H4 (cell line): ENCODE measurements at places on chromosomes 5 and 9. TPM values are rescaled to one million over a fixed set of nuclear protein-coding genes. Genes with fewer than 3 reads are reported as not detected.
A peak's percentile ranks its signal among the peaks of the same experiment; 100 is the strongest.

RPL35 gene
- total RNA-seq = 2,412 and 2,808 TPM in 2 replicates

ASTN2 gene
- total RNA-seq = 2.7 and 6.8 TPM in 2 replicates

GRCh38 chr9:124632077-124632621 lies 125.0 kb upstream of the NR5A1 start:
- DNase-seq = no peak

- DNase-seq = no peak
Observed at GRCh38 chr9:109017493-109017892, 4.2 kb upstream of the CTNNAL1 start.

DNA sequence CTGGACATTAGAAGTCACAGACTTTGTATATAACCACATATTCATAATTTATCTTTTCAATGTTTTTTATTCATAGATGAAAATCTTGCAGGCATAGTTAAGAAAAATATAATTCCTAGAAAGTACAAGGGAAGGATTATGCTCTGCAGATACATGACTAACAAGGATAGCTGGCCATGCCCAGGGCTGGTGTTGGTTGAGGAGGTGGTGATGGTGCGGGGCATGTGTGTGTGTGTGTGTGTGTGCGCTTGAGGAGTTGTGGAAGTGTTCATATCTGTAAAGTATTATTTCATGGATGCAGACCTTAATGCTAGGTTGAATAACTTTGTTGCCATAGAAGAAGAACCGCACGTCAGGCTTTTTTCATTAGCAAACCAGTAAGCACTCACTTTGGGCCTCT lies 1.3 kb downstream of the S1PR3 start:
- DNase-seq = no peak

DNA sequence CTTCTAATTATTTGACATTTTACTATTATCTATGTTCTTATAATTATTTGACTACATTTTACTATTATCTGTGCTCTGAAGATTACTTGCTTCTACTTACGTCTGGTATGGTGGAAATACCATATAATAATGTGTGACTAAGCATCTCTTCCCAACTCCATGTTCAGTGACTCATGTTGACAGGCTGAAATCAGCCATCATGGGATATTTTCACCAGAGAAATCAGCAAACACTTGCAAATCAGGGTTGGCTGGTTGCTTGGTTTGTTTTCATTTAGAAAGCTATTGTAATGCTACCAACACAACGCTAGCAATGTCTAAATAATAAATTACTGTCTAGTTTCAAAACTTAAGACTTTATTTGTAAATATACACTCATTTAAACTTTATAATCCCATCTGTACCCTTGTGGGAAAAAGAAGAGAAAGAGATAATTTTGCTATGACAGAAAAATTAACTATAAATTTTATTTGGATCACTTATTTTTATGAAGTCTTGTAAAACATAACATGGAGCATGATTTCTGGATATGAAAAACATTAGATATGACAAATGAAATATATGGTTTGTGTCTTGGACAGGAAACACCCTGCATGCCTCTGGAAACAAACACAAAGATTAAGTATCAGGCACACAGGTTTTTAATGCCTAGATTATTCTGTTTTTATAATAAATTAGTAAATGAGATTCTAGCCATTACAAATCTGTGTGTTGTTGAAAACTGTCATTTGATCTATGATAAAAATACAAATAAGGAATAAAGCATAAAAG lies 337.6 kb downstream of the BNC2 start:
- DNase-seq = peak; percentile 13

SIT1 gene
- not detected in 2 replicates for total RNA-seq

ZBTB26 gene
- total RNA-seq = 1.7 and 1.8 TPM in 2 replicates

DNA sequence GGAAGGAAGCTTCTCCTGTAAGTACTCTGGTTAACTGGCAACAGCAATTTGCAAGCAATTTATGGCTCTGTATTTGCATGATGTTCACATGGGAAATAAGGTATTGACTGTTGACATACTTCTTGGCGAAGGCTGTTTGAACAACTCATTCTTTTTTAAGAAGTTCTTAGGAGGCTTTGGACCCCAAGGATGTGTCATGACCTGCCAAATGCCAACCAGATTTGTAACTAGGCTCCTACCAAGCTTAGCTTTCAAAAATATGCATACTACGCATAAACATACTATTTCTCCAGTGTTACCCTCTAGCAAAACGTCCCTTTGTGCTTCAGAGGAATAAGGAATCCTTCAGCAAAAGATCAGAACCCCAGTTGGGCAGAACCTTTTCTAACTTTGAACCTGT lies 165.2 kb upstream of the MSX2 start:
- DNase-seq = no peak

SLC4A9 gene
- not detected in 2 replicates for total RNA-seq

DNA sequence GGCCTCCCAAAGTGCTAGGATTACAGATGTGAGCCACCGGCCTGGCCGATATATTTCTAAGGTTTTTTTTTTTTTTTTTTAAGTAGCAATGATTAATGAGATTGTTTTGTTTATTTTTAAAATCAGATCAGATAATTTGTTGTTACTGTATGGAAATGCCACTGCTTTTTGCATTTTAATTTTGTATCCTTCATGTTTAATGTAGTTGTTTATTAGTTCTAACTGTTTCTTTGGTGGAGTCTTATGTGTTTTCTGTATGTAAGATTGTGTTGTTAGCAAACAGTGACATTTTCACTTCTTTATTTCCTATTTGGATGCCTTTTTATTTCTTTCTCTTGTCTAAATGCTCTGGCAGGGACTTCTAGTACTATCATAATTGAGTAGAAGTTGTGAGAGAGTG lies 87.3 kb downstream of the DMXL1 start:
- DNase-seq = no peak

DNA sequence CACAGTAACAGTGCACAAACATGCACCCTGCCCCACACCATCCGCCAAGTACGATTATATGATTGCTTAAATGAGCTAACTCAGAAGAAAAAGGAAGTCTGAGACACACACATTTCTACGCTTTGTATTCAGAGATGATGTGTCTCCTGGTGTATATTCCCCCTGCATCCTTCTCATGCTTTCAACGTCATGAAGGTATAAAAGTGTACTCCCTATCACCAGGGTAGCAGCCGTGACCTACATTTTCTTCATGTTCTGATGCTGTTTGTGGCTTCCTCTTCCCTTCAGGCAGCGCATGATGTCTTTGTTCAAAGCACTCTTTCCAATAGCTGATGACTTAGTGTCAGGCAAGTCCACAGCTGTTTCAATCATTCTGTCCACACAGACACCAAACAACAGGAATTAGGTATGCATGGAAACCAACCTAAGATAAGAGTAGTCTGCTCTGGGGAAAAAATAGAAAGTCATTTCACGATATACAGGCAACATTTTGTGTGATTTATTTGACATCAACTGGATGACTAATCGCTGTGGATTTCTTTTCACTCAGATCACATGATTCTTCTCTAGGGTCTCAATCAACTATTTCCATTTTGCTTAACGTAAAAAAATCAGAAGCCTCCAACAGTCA lies 269.4 kb upstream of the PTGER4 start:
- DNase-seq = peak; percentile 65

DNA sequence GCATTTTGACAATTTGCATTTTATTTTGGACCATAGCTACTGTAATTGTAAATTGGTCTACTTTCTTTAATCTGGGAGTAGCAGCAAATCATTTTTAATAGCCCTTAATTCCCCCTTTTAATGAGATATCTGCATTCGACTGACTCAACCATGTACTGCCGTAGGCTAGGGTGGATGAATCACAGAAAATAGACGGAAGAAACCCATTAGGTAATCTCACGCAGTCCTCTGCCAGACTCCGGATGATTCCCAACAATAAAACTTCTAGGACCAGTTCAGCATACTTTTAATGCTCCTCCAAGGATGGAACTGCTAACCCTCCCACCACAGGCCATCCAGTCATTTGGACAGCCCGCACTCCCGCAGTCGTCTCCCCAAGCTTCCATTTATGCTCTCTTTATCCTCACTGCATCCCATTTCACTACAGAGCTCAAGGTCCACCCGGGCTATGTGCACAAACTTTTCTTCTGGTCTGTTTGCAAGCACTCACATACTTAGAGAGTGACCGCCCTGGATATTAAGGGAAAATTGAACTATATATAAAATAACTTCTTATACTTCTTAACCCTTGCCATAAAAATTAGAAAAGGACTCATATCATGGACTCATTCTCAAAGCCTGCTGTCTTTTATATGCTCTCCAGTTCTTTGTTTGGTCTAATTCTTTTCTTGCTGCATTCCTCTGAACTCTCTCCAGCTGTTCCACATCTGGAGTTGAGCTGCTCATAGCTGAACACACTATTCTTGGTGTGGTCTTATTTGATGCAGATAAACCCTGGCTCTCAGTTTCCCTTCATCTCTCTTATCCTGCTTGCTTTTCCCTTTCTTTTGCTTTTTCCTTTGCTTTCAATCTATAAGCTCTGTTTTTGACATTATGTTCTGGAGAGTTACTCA lies 326.6 kb downstream of the ARL15 start:
- peak; percentile 39 for DNase-seq

DNA sequence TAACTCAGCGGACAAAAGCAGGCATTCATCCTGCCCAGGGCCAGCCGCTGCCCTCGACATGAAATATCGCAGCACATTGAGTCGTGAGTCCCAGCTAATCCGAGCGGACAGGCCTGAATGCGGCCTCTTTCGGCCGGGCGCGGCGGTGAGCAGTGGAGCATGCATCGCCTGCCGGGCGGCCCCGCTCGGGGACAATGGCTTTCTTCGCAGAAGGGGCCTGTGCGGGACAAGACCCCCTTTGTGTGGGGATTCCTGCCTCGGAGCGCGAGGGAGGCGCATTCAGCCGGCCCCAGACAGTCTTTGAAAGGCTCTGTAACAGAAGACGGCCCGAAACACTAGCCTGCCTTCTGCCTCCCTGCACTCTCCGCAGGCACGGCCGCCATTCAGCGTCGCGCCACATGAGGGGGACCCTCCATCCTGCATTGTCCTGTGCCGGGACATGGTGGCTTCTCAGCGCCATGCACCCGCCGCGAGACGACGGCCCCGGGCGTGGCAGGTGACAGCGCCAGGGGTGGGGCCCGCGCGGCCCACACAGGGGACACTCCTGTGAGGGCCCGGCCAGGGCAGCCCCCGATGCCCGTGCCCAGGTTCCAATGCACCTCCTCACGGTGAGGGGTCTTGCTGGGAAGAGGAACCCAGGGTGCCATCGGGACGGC lies 52.0 kb downstream of the EXD3 start:
- DNase-seq = no peak

GRCh38 chr5:176553260-176554085 lies 4.3 kb downstream of the CDHR2 start:
- DNase-seq = no peak

DNA sequence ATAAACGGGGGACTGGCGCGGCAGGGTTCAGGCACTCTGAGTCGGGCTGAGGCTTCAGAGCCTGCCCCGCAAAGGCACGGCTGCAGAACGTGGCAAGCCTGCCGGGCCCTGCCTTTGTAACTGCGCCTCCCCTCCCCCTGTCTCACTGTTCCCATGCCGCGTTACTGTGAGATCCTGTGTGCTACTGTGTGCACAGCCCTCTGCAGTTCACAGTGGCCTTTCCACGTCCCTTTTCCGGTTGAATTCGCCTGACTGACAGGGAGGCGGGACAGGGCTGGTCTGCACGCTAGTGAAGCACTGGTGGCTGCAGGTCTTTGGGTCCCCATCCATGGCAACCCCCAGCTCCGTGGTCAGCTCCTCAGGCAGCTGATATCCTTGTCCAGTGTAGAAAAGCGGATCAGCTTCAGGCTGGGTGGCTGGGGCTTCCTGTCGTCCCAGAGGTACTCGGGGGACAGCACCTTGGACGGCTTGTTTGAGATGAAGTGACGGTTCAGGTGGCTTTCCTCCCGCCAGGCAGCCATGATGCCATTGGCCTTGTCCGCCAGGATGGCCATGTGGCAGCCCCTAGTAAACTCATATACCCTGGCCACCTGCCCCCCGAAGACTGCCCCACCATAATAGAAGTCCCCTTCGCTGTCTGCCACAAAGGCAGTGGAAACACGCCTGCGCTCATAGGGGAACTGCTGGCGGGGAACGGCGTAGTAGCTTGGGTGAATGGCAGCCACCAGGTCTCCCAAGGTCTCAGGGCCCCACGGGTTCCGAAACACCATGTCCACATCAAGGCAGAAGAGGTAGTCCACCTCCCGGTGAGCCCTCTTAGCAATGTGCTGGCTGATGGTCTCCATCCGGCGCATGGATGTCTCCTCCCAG lies 10.3 kb downstream of the GBGT1 start:
- DNase-seq = no peak

C9orf43 gene
- 1.1 TPM in 1 of 2 replicates, not detected in the other for total RNA-seq

GRCh38 chr5:116032094-116032517 lies at the start of gene ARL14EPL:
Gene ARL14EPL, plus strand, starts transcription at chr5:116032472. Its CDS starts 18,994 bp downstream, at chr5:116051466.
- DNase-seq = peak; percentile 97

DNA sequence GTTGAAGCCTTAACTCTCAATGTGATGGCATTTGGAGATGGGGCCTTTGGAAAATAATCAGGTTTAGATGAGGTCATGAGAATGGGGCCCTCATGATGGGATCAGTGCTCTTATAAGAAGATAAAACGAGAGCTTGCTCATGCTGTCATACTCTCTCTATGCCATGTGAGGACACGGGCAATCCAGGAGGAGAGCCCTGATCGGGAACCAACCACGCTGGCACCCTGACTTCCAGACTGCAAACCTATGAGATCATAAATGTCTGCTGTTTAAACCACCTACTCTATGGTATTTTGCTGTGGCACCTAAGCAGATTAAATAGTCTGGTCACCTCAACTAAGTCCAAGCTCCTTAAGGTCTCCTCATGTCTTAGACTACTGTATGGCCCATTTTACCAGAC lies 10.0 kb downstream of the HMGCS1 start:
- DNase-seq = no peak

DNA sequence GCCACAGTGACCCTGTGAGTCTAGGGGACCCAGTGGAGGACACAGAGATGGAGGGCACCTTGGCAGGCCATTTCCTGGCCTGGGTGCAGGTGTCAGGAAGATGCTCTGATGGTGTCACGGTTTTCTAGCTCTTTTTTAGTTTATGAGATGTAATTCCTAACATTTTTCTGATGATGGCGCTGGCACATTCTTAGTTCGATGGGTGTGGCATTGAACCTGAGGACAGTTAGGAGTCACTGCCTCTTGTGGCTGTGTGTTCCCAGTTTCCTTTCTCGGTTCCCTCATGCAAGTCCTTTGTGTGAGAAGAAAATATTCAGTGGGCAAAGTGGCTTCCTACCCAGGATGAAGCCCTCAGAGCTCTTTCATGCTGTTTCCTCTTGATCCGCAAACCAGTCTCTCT lies 129.4 kb upstream of the ICE1 start:
- no peak for DNase-seq

ECSCR gene
- 0.10 TPM in 1 of 2 replicates, not detected in the other for total RNA-seq

DNA sequence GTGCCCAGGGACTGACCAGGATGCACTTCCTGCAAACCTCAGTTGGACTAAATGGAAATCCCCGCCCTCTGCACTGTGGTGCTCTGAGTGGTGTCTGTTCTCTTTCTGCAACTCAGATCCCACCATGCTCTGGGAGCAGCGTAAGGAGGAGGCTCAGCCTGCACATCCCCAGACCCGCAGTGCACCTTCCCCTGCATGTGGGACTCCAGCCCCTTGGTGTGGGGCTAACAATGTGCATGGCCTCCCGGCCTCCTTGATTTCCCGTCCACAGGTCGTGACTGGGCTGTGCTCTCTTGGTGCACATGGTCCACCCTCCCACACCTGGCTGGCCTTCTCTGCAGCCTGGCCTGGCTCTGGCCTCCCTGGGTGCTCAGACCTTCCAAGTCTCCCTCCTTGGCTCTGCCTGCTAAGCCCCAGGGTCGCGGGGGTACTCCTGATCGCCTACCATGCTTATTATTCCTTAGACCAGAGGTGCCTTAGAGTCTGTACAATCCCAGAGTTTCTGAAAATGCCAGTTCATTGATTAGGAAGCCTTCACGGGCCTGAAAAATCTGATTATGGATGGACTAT lies 397.5 kb downstream of the IRX2 start:
- no peak for DNase-seq

LRRC19 gene
- not detected in 2 replicates for total RNA-seq
